ENCODE measurements at places on chromosomes 12 and 14.

DNA sequence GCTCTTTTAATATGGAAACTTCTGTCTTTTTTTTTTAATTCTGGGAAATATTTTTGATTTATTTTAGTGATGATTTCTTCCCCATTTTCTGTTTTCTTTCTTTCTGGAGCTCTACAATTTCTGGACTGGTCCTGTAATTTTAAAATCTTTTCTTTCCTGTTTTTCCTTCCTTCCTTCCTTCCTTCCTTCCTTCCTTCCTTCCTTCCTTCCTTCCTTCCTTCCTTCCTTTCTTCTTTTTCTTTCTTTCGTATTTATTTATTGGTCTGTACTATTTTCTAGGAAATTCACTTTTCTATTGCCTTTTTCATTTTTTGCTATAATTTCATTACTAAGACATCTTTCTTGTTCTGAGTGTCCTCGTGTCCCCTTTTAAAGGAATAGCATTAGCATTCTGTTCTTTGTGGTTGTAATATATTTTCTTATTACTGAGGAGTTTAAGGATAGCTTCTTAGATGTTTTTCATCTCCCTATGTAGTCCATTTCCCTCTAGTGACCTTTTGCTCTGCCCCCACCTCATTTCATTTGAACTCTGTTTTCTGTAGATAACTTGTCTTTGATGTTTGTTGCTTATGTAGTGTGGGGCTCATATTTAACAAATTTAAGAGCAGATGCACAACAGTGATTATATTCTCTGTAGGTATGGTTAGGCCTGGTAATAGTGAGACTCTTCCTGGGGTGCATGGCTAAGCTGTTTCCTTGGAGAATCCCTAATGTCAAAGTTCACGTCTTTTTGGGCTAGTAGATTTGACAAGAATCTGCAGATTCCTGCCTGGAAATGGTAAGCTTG is 38.0 kb downstream of the TBC1D15 start:
- no peak for DNase-seq

DNA sequence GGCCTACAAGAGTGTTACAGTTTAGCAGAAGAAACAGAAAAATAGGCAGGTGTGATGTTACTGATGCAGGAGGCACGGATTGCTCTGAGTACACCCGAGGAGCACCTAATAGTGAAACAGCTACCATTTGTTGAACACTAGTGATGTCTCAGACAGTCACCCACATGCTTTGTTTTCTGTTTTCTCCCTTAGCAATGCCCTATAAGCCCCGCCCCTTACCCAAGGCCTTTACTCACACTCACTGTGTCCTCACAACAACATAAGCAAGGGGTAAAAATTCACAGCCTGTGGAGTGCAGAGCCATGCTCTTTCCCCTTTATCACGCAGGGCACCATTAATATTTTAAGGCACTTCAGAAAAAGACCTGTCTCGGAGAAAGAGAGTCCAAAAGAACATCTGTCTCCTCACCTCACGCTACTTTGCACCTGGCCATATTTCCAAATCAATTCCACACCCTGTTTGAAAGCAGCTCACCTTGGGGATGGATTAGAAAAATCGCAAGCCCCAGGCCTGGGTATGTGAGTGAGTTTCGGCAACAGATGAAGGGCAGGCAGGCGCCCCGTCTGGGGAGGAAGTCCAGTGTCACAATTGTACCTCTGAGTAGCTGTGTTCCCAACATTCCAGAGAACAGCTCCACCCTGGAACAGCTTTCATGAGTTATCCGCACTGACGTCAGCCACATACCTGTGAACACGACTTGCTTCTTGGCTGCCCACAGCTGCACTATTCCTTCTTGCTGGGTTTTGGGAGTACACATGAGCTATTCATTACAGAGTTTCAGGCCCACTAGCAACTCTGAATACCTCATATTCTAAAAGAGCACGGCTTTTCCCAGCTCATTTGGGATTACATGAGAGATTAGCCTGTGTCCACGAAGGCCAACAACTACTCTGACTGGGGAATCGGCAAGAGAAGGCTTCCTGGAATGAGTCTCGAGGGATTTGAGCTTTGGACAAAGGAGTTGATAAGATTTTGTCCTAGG is 26.0 kb downstream of the MAPK1IP1L start:
- no peak for DNase-seq

GRCh38 chr12:87960566-87960965 is 68.6 kb downstream of the C12orf50 start:
- DNase-seq, result no peak

- no peak for DNase-seq
Measured at GRCh38 chr12:70520847-70521246, 116.4 kb downstream of the PTPRB start.

DNA sequence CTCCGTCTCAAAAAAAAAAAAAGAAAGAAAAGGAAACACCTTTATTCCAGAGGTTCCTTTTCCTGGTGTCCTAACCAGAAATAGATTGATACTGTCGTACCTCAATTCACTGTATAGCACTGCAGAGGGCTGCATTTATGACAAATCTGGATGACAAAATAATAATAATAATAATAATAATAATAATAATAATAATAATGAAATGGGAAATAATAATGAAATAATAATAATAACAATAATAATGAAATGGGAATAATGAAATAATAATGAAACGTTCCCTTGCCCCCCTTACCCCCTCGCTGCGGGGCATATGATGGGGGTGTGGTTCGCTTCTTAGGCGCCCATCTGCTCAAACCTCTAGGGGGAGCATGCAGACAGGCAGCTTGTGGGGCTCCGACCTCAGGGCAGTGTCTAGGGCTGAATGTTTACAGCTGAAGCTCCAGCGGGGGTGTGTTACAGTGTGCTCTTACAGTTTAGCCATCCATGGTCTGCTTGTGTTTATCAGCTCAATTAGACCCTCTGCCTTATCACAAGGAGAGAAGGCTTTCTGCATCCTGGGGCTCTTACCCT is 1088.3 kb upstream of the SEL1L start:
- DNase-seq, result no peak

GRCh38 chr12:107399046-107399445 is 286.6 kb upstream of the PWP1 start:
- no peak for DNase-seq

GRCh38 chr12:44380861-44381260 is 495.3 kb downstream of the NELL2 start:
- no peak for DNase-seq

DNA sequence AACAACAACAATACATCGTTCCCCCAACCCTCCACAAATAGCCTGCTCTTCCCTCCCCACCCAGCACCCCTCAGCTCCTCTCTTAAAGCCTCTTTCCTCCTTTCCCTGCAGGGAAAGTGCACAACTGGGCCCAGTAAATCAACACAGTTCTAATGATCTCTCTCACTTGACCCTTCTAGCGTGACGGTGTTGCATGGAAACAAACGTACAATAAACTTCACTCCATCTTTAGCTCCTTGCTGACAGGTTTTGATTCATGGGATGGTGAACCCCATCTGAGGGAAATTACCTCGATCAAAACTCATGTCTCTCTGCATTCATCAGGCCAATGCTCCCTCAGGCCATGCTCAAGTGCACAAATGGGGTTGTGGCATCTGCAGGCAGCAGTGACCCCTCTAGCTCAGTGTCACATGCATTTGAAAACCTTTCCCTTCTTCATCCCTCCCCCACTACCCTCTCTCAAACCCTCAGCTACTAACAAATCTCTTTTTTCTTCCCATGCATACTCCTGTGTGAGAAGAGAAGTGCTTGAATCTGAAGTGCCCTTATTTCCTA is 22.9 kb downstream of the GDF11 start:
- DNase-seq, result peak; percentile 25

DNA sequence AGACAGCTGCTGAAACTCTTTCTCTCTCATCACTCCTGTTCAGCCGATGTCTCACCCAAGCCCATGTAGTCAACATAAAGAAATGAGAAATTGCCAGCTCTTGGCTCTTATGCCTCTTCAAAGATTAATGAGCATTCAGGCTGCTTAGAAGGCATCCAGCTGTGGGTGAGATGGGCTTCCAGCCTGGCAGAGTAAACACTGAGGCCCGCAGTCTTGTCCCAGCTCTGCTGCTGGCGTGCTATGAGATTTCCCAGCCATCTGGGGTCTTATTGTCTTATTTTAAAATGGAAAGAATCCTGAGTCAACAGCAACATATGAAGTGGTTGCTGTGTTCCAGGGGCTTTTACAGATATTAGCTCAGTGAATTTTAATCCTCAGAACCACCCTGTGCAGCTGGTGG is 12.6 kb downstream of the RXYLT1 start:
- peak; percentile 96 for DNase-seq

DNA sequence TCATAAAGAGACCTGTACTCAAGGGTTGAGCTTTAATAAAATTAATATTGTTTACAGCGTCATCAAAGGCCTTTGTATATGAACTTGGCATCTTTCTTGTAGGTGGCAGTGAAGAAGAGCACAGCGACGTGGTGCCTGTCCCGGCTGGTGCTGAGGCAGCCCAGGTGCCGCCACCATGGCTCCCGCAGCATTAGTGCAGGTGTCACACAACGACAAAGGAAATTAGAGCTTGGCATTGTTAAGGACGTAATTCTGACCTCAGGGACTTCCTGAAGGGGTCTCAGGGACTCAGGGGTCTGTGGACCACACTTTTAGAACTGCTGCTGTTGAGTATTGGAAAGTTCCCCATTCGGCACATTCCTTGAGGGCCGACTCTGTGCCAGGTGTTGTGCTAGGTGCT is 24.1 kb downstream of the EML1 start:
- no peak for DNase-seq

GRCh38 chr14:39181026-39181692 is 6.1 kb downstream of the PNN start:
- DNase-seq, result no peak

DNA sequence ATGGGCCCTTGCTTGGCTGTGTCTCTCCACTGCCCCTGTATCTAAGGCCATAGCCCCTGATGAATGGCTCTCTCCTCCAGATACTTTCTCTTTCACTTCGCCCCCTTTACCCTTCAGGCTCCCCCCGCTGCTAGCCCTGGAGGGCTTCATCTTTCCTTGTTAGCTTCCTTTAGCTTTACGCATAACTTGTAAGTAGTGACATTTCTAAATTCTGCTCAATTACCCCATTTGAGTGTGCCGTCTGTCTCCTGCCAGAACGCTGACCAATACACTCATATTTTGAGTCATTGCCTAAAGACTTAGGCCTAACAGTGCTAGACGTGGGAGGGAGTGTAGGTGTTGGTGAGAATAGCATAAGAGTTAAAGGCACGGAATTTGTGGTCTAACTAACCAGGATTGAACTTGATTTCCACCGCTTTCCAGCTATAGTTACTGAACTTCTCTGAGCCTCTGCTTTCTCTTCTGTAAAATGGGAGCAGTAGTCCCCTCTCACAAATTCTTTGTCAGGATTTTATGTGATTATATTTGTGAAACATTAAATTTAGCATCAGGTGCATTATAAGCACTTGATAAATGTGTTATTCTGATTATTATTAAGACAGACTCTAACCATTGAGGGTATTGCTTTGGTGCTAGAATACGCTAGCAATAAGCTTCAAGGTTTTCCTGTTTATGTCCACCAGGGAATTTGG is 129.3 kb downstream of the ZFP36L1 start:
- DNase-seq, result no peak

DNA sequence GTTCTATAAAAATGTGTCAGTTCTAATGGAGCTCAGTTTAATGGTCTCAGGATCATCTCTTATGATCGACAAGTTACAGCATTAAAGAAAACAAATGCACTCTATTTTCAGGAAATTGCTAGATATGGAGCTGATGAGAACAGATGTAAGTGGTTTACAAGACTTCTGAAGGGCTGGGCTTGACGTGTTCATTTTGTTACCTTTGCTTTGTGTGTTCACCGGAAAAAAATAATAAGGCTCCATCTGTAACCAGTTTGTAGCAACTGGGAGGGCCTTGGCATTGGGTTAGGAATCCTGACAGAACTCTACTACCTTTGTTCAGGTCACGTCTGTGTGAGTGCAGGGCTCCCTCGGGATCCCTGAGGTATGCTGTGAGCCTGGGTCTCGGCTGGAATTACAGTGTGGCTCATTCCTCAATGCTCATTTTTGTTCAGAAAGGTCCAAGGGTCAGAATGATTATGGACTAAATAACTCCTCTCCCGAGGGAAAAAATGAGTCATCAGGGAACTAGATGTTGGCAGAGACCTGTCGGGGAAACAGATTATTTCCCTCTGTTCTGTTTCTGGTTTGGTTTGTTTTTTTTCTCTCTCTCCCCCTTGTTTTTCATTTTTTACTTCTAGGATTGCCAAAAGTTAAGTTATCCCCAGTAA is 158.0 kb downstream of the SLC5A8 start:
- DNase-seq, result no peak
